T-helper 9 cell (primary cell): ENCODE measurements at places on chromosomes 5 and 9.

DNA sequence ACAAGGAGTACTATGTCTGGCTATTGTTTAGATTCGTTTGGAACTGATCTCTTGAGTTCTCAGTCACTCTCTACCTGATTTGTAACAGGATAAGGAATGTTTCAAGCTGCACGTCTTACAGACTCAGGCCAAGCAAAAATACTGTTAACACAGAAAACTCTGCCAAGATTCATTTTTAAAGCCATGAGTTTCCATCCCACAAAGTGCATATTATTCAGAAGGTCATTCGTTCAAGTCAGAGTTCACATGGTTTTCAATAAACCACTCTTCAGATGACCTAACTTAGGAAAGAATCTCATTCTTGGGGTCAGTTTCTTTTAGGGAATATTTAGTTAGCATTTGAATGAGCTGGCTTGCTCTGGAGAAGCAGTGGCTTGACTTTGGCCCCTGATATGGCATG lies 49.3 kb downstream of the F2R start:
- DNase-seq = no peak

- DNase-seq = no peak
Observed at GRCh38 chr9:684941-685340, 156.6 kb upstream of the DMRT1 start.

GRCh38 chr9:69577123-69577522 lies 95.0 kb downstream of the APBA1 start:
- no peak for DNase-seq

- DNase-seq = no peak
Observed at GRCh38 chr5:151052836-151053235, 28.0 kb downstream of the TNIP1 start.

DNA sequence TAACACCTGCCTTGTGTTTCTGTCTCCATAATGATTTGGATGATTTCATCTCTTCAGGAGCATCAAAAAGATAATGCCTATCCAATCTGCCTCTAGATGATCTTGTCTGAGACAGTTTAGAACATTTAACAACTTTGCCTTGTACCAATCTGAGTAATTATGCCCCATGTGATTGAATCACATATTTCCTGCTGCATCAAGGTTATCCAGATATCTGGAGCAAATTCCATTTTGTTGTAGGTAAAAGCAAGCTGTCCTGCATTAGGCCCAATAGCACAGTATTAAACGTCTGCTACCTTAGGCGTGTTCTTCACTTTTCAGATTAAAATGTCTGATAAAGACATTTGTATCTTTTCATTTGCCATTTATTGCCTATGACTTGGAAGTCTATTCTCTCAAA lies 54.1 kb upstream of the MARCHF11 start:
- no peak for DNase-seq

DNA sequence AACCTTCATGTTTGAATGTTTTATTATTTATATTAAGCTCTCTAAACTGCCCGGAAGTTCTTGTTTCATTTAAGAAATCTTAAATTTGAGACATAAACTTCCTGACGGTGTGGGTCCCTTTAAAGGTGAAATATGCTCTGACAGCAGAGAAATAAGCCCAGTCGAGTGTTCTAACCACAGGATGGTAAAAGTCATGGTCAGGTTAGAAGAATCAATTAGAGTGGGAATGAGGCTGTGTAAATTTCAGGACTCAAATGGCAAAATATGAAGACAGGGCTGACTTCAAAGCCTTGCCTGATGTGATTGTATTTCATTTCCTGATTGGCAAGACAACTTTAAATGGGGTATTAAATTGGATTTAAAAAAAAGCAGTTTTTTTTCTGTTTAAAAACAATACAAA lies 432.9 kb upstream of the BRINP1 start:
- DNase-seq = no peak
